GM23338 (cell line): ENCODE measurements at places on chromosomes 3 and 15.
A peak's percentile ranks its signal among the peaks of the same experiment; 100 is the strongest.

- DNase-seq: no peak
Measured at GRCh38 chr3:129015388-129016105, 14.4 kb downstream of the EFCC1 start.

GRCh38 chr3:194255252-194256039 lies 95.7 kb downstream of the CPN2 start:
- DNase-seq: no peak

- DNase-seq: no peak
Measured at GRCh38 chr3:62546266-62546665, 172.9 kb upstream of the FEZF2 start.

DNA sequence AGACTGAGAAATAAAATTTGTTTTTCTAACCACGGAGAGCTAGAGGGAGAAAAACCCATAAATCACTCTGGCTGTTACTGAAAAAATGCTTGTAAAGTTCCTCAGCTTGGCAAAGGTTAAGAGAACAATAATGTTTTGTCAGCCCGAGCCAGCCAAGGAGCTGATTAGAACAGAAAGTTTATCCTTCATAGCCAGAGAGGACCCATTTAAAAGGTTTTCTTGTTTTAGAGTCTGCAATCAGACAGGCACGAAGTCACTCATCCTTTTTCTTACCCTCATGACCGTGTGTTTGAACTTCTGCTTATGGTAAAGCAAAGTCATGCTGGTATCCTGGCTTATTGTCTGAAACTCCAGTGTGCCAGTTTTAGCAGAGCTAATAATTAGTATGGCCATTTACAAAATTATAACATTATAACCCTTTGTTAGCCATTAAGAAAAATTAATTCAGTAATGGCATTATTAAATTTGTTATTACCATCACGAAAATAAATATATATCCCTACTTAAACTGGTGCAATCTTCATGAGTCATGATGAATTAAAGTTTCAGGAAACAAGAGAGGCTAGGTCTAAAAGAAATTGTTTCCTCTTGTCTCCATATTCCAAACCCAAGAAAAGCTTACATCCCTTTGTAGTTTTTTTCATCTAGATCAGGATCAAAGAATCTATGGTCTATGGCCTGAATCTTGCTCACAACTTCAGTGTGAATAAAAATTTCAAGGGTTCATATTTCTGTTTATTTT lies 13.5 kb upstream of the STXBP5L start:
- DNase-seq: no peak

- peak; percentile 54 for DNase-seq
Measured at GRCh38 chr15:96316953-96317629, 13.4 kb upstream of the NR2F2 start.

DNA sequence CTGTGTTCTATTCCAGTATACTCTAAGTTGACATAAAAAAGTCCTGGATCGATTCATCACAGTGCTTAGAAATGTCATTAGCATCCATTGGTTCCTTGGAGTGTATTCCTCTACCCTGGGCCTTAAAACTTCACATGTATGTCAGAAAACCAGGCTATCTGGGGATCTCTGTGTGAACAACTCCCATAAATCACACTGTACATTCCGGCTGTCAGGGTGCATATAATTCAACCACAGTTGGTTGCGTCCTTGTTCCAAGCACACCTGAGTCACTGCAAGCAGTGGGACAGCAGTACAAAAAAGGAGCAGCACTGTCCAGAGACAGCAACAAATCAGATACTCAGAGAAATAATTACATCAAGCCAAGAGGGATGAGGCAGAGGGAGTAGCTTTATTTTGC lies 52.4 kb downstream of the PDZRN3 start:
- no peak for DNase-seq

GRCh38 chr3:31369637-31370379 lies 162.9 kb upstream of the STT3B start:
- no peak for DNase-seq

- no peak for DNase-seq
Measured at GRCh38 chr3:16795581-16795980, 89.2 kb upstream of the PLCL2 start.

DNA sequence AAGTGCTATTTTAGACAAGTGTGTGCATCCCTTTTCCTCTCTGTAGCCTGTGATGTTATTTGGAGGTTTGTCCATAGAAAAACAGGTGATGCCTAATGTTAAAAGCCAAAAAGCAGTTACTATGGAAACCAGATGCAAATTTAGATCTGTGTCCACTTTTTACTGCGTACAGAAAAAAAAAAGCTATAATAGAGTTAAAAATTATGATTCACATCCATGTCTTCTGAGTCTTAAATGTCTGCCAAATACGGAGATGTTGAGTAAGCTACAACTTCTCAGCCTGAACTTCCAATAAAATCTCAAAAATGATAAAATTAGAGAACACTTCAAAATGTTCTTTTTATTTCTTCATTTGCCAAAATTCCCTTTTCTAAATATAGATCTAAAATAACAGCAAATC lies 74.2 kb upstream of the GAP43 start:
- DNase-seq: no peak

GRCh38 chr3:127637546-127637945 lies 8.6 kb downstream of the PODXL2 start:
- no peak for DNase-seq

GRCh38 chr3:7728566-7729519 lies 772.8 kb upstream of the LMCD1 start:
- peak; percentile 12 for DNase-seq

DNA sequence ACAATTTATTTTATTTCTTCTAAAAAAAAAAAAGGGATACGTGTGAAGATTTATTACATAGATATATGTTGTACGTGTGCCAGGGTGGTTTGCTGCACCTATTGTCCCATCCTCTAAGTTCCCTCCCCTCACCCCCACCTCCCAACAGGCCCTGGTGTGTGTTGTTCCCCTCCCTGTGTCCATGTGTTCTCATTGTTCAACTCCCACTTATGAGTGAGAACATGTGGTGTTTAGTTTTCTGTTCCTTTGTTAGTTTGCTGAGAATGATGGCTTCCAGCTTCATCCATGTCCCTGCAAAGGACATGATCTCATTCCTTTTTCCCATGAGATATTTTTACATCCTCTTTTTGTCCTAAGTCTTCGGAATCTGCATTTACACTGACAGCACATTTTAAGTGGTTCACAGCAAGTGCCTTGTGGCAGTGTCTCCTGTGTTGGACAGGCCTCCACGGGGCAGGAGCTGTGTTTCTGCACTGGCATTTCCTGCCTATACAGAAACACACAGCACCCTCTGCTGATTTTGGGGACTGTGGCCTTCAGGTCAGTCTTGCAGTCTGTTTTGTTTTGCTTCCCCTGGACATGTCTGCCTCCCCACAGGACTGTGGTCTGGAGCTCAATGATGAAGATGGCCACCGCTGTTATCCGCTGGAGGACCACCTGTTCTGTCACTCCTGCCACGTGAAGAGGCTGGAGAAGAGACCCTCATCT lies 12.7 kb upstream of the SACM1L start:
- no peak for DNase-seq
